ENCODE measurements at places on chromosomes 7 and 10.
A peak's percentile ranks its signal among the peaks of the same experiment; 100 is the strongest.

DNA sequence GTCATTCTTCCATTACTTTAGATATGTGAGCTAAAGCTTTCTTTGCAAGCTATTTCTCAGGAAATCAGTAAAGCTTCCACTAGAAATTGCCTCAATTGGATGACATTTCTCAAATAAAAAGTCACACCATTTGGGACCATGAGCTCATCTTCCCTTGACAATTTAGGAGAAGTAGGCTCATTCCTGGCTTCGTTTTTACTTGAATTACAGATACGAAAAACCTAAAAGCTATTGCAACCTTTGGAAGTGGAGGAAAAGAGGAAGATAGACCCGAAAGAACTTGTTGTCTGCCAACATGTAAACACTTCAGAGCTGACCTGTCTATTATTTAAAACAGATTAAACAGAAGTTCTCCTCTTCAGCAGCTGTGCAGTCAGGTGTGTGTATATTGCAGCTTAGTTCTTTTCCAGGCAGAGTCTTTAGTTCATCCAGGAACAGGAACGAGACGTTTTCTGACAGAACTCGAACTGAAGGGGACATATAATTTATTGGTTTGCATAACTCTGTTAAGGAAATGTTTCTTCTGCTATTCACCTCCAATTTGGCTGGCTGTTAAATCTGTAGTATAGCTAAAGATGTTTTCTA, 43.1 kb upstream of the ST8SIA6 start:
- no peak for DNase-seq

DNA sequence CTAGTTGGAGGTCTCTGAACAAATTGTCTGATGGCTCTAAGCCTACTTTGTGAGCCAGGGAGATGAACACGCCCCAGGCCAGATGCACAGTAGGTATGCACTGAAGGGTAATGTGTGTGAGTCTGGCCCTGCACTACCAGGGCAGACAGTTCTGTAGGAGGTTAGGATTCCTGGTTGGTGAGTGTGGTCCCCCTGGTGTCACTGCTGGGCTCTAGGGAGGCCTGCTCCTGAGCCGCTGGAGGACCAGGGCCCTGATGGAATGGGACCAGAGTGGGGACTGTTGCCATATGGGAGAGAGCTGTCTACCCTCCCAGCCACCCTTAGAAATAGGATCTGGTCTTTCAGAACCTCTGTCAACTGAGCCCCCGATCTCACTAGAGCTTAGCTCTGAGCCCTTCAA, 42.0 kb downstream of the CDH23 start:
- DNase-seq = no peak

GRCh38 chr10:7593063-7593462, 73.7 kb downstream of the ITIH5 start:
- no peak for DNase-seq

GRCh38 chr10:17910125-17910789, 41.5 kb upstream of the SLC39A12 start:
- no peak for DNase-seq

DNA sequence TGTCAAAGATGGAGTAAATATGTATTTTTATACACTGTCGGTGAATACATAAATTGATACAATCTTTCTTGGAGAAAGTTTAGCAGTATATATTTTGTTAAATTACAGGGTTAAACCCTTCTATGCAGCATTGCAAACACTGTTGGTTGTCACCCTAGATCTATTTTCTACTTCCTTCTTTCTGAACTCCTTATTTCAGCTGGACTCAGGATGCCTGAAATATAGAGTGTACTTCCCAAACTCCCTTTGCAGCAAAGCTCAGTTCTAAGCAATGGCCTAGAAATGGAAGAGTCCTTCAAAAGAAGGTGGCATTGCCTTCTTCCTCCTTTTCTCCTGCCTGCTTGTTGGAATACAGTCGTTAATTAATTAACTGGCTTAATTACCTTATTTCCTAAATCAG, 20.6 kb downstream of the CUBN start:
- no peak for DNase-seq

GRCh38 chr10:16602104-16602775, 80.6 kb upstream of the C1QL3 start:
- DNase-seq = no peak

DNA sequence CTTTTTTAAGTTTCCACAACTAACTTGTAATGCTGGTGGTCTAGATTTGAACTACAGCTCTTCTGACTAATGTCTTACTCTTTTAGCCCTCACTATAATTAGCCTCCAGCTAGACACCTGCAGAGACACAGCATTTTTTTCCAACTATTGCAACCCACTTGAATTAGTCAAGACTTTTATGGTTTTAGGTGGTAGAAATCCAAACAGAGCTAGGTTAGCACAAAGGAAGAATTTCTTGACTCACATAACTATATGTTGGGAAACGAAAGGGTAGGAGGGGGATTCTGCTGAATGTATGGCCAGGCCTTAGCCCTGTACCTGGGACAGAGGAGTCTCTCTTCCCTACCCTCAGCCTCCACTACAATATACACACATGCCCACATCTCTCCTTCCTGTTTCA, 586.1 kb downstream of the INHBA start:
- no peak for DNase-seq

DNA sequence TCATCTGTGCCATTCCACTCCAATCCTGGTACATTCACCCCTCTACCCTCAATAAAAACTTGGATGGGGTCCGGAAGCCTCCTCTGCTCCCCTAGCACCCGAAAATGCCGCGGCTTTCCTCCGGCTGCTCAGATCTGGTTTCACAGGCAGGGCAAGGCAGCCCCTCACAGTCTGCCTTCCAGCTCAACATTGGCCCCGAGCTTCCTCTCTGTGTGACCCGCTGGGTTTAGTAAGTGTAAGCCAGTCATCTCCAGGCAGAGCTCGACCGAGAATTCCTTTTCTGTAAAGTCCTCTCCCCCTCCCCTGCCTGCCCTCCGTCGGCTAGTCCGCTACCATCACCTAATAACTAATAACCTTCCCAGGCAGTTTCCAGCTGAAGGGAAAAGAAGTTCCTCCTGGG, 3.4 kb downstream of the INHBA start:
- no peak for DNase-seq

- DNase-seq = no peak
Measured at GRCh38 chr7:35831208-35831607, 30.4 kb downstream of the SEPTIN7 start.

GRCh38 chr10:61882621-61883370, 18.7 kb upstream of the ARID5B start:
- DNase-seq = peak; percentile 54

DNA sequence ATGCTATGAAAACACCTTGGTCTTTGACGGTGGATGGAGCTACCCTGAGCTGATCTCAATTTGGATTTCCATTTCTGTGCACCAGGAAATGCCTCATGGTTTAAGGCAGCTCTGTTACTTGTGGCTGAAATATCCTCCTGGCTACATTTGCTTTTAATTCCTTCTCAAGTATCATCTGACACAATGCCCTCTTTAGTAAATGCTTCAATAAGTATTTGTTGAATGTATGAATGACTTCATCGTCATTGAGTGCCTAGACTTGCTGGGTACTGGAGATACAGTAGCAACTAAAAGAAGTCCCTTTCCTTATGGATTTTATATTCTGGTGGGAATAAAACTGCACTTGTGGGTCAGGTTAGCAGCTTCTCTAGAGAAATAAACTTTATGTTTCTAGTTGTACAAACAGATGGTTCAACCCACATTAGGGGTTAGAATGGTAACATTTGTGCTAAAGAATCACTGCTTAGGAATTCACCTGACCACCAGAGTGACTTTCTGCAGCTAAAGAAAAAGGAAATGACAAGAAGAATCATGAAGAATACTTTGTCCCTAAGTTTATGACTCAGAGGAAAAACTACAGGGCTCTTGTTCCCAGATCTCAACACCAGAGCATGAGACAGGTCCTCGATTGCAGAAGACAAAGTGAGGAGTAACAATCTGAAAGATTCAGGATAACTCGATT, 21.8 kb upstream of the SMNDC1 start:
- DNase-seq = no peak

DNA sequence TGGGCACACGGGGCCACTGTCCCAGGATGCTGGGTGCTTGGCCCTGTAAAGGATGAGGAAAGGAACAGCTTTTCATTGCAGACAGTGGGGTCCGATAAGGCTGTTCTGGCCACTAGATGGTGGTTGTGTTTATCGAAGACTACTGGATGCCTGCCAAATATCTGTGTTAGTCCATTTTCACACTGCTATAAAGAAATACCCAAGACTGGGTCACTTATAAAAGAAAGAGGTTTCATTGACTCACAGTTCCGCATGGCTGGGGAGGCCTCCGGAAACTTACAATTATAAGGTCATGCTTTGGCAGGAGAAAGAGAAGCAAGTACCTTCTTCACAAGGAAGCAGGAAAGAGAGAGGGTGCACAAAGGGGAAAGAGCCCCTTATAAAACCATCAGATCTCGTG, 32.2 kb upstream of the GARS1 start:
- no peak for DNase-seq

GRCh38 chr10:29925771-29926692, 133.4 kb downstream of the JCAD start:
- no peak for DNase-seq

GRCh38 chr10:32377458-32378259, 30.7 kb upstream of the EPC1 start:
- DNase-seq = no peak

DNA sequence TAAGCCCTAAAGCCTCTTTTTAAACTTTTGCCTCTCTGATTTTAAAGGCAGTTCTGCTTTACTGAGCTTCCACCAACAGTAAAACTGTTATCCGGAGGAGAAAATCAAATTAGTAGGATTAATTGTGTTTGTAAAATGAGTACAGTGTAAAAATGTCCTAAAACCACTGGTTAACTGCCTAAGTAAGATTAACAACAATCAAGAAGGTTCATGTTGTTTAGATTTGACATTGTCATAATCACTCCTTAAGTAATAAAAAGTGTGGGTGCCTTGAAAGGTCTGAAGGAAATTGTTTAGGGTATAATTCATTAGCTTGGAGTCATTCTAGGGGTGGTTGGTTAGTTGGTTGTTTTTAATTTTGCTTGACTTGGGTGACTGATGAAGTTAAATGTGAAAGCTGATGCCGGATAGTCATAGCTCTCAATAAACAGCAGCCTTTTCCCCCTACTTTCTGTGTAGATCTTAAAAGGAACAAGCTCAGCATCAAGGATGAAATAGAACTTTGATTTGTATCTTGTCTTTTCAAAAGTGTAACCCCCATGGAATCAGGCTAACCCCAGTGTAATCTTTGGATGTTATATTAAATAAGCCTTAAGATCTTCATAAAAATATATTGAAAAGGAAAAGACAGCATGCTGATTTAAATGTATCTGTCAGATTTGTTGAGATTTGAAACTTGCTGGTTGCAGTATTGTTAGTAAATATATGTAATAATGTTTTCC, 148.3 kb downstream of the ARID5B start:
- DNase-seq = no peak

DNA sequence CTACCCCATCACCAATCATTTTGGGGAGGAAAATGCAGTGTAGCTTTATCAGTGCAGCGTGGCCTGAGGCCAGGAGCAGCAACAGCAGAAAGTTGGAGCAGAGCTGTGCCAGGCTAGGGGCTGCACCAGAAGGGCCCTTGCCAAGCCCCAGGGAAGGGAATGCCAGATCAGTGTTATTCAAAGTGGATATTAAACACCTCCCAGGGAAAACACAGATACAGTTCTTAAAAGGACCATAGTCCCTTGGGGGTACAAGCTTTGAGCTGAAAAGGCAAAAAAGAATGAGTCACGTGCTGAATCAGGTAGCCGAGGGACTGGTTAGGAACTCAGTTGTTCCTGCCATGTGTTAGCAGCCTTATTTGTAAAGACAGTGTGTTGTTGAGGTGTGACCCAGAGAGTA, 54.0 kb downstream of the GSDME start:
- no peak for DNase-seq

- no peak for DNase-seq
Measured at GRCh38 chr7:111074071-111074747, 16.7 kb upstream of the LRRN3 start.

- no peak for DNase-seq
Measured at GRCh38 chr7:5383314-5384098, 40.1 kb downstream of the TNRC18 start.

GRCh38 chr7:148884299-148885022, 370 bp upstream of the EZH2 start:
- DNase-seq = peak; percentile 92

- no peak for DNase-seq
Measured at GRCh38 chr10:118128675-118129074, 81.9 kb upstream of the RAB11FIP2 start.

DNA sequence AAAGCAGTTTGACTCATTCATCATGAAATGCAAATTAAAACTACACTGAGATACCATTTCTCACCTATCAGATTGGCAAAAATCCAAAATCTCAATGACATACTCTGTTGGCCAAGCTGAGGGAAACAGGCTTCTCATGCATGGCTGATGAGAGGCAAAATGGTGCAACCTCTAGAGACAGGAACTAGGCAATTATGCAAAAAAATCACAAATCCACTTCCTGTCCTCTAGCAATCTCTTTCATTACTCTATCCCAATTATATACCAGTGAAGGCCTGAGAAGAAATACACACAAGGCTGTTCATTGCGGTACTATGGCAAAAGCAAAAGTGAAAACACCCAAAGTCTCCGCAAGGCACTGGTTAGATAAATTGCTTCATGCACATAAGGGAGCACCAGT, 25.9 kb upstream of the PTPRN2 start:
- no peak for DNase-seq

All from activated T-helper 9 cell treated with anti-CD3 and anti-CD28 coated beads, Interleukin-2, amount 50 U/mL, for 16 hours (primary cell).